ENCODE measurements at places on chromosomes 1 and 21.

- no peak for DNase-seq
Observed at GRCh38 chr21:38751379-38752050, 54.2 kb upstream of the ETS2 start.

- DNase-seq, result no peak
Observed at GRCh38 chr1:215040190-215040589, 42.3 kb upstream of the KCNK2 start.

- no peak for DNase-seq
Observed at GRCh38 chr1:19476450-19477190, 8.7 kb downstream of the CAPZB start.

- peak; percentile 83 for DNase-seq
Observed at GRCh38 chr1:3530926-3531818, 76.7 kb downstream of the ARHGEF16 start.

DNA sequence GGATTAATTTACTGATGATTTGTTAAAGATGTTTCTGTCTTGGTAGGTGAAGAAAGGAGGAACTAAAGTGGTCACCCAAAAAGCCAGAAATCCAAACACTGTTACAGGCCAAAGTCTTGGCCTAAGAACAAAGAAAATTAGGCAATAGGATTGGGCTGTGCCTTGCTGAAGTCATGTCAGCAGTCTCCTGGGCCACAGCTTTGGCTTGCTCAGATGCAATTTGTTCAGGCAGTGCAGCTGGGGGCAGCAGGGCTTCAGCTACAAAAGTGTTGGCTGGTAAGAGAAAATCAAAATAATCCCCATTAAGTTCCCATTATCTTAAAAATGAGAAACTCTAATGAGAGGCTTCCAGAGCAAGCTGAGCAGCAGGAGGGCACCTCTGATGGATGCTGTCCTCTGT, 14.0 kb upstream of the RAP1A start:
- DNase-seq, result no peak

DNA sequence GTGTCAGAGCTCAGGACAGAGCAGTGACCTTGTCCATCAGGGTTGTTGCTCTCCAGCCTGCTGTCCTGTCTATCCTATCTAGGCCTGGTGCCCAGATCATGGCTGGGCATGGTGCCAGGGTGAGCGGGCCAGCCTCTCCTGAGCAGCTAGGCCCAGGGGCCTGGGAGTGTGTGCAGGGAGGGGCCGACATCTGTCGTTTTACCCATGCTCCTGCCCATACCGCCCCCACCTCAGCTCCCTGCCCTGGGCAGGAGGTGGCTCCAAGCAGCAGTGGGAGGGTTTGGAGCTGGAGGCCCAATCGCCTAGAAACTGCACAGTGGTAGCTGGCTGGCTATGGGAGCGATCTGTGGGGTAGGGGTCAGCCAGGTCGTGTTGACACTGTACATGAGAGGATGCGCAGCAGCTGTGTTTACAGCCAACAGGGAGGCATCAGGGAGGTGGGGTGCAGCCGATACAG, 6.5 kb downstream of the INSRR start:
- DNase-seq, result no peak

DNA sequence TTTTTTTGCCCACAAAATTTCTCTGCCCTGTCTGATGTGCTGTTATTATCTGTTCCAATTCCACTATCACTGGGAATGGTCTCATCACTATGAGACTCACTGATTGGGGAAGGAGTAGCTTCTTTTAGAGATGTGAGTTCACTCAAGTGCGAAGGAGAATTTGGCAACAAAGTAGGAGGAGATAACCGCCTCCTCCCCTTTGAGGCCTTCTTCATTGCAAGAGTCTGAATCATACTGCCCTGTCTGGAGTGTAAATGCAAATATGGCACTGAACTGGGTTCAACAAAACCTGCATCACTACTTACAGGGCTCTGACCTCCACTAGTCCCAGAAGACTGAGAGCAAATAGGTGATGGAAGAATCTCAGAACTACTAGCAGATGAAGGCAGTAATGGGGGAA, 83.4 kb downstream of the ASH1L start:
- no peak for DNase-seq

DNA sequence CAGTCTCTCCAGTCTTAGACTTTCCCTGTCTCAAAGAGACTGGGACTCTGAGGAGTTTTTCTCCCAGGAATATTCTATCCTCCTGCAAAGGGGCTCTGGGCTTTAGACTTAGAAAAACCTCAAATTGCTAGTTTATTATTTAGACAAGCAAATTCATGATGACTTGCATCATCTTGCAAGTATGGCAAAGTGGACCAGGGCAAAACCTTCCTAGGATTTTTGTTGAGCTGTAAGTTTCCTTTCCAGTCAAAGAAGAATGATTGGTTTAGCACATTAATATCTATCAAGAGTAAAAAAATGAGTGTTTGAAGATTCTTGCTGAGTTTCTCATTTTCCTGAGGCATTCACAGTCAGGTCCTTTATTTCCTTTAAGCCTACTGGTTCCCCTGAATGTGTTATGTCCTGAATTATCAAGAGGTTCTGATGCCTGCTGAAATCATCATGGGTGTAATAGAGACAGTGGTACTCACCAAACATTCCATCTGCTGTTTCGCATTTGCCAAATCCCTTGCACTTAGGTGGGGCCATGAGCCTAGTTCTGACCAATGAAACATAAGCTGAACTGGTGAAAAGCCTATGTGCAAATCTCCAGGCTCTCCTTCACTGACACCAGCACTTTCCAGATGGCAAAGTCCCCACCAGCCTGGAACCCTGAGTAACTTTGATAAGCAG, 25.2 kb upstream of the SPAG17 start:
- DNase-seq, result no peak

- DNase-seq, result no peak
Observed at GRCh38 chr1:101004061-101004460, 21.5 kb downstream of the DPH5 start.

- DNase-seq, result no peak
Observed at GRCh38 chr1:212302745-212303383, 17.7 kb downstream of the PPP2R5A start.

DNA sequence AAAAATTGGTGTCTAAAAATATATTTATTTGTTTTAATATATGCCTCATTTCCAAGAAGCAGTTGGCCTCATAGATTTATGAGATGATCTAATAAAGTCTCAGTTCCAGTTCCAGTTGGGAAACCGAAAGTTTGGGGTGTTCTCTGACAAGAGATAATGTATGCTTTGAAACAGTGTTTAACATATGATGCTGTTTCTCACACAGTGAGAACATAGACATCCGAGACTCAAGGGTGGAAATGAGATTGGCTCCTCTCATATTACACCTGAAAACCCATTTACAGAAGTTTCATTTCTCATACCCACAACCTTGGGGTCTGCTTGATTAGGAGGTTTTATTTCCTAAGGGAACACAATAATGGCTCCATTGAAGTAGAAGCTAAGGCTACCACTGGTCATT, 200.6 kb upstream of the BEND5 start:
- no peak for DNase-seq

DNA sequence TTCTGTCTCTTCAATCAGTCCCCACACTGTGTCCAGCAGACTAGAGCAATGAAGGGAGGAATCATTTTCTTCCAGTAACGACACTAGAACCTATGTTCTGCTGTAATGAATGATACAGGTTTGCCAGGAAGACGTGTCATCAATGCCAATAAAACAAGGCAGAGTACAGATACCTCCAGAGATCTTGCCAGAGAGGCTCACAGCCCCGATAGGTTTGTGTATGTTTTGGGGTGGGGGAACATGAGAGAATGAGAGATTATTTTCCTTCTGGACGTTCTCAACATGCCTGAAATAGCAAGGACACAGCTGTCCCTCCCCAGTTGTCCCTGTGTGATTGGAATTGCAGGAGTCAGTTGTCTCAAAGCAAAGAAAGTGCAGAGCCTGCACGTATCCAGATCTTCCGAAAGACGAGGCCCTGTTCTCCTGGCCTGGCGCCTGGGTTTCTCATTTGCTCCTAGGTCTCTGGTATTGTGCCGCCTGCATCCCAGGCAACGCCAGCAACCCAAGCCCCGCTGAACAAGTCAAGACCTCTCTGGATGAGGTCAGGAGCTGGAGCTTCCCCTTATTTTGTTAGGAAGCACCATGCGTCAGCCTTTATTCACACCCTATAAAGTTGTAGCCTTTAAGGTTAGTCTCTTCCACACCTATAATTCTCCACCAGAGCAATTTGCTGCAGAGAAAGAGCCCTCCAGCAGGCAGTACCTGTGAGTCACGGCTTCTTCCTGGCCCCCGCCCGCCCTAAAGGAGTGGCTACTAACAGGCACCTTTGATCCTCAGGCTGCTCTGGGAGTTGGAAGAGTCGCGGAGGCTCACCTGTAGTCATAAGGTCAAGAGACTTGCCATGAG, 130.5 kb downstream of the TOMM20 start:
- no peak for DNase-seq

GRCh38 chr21:38824124-38824822, 18.5 kb downstream of the ETS2 start:
- DNase-seq, result no peak

GRCh38 chr1:16241221-16241708, 4.3 kb upstream of the CPLANE2 start:
- DNase-seq, result no peak

- DNase-seq, result no peak
Observed at GRCh38 chr1:229037806-229038405, 233.0 kb upstream of the RAB4A start.

GRCh38 chr1:100795646-100795985, 76.1 kb downstream of the VCAM1 start:
- DNase-seq, result no peak

GRCh38 chr1:41313661-41314131, 47.5 kb upstream of the FOXO6 start:
- DNase-seq, result peak; percentile 42

GRCh38 chr1:79852004-79852403, 845.5 kb upstream of the ADGRL4 start:
- DNase-seq, result no peak

- no peak for DNase-seq
Observed at GRCh38 chr21:10463156-10463555, 58.2 kb upstream of the TPTE start.

DNA sequence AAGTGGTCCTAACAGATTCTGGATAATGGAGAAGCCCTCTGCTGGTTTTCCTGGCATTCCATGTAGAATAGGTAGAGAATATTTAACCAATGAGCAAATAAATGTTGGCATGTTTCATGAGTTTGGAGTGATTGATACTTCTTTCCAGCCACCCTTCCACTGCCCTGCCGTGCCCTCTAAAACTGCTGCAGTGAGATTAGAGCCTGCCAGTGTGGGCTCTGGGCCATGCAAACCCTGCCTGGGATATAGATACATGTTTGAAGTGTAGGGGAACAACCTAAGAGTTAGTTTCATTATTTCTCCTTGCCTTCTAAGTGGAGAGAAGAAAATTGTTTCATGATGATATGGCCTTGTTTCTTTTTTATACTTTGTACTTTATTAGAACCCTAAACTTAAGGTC, 10.4 kb downstream of the UBE2Q1 start:
- DNase-seq, result no peak

- DNase-seq, result no peak
Observed at GRCh38 chr1:187549540-187549939, 720.8 kb downstream of the PLA2G4A start.

- peak; percentile 70 for DNase-seq
Observed at GRCh38 chr1:202283379-202283844, 58.3 kb downstream of the UBE2T start.

DNA sequence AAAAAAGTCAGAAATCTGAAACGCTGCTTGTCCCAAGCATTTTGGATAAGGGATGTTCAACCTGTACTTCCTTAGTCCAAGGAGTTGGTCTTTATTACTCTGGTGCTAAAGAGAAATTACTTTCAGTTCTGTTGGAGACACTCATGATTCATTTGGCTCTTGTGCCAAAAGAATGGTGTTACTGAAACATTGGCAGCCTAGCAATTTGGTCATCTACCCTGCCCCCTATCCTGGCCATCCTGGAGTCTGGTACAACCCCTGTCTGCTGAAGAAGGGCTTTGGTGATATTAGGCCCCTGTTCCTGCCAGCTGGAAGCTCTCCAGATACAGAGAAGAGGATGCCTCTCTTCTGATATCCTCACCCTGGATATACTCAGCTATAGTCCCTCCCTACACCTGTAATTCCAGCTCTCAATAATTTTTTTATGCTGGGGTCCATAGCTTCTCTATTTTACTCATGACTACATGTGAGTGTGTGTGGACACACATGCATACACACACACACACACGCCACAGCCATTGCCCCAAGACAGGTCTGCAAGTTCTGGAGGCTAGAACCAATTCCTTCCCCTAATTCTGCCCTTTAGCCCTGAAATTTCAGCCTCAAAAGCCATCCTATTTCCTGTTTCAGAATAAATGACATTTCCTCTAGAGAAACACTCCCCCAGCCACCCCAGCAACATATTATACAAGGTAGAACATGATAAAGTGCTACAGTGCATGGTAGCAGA, 40.0 kb downstream of the LHX8 start:
- no peak for DNase-seq

GRCh38 chr1:231629132-231629531, 2.5 kb downstream of the DISC1 start:
- DNase-seq, result no peak

DNA sequence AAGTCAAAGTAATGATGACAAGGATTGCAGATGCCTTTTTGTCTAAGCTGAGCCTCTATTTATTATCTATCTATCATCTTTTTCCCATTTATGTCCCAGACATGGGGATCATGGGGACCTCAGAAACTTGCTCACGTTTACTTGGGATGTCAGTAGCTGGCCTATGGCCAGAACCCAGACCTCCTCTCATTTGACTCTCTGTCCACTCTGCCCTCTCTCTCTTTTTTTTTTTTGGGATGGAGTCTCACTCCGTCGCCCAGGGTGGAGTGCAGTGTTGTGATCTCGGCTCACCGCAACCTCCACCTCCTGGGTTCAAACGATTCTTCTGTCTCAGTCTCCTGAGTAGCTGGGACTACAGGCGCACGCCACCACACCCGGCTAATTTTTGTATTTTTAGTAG, 3.7 kb upstream of the ID3 start:
- DNase-seq, result no peak

DNA sequence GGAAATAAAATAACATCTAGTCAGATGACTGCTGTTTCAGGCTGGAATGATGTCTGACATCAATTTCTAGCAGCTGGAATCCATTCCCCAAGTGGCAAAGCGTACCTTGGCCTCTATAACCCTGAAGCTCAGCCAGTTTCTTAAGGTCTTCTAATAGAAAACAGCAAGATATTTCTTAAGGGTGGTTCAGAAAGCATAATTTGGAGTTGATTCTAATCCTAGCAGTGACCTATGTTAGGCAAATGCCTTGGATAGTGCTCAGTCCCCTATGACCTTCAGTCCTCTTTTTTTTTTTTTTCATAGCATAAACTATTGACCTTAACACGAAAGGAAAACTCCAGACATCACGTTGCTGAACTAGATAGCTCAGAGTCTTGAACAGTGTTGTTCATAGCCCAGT, 56.5 kb downstream of the LAMC2 start:
- DNase-seq, result no peak

- peak; percentile 19 for DNase-seq
Observed at GRCh38 chr1:25030674-25031589, 100.9 kb upstream of the RUNX3 start.

- no peak for DNase-seq
Observed at GRCh38 chr1:6279066-6279465, 18.2 kb upstream of the GPR153 start.

GRCh38 chr1:77697441-77697840, 15.0 kb upstream of the ZZZ3 start:
- no peak for DNase-seq

- DNase-seq, result no peak
Observed at GRCh38 chr21:36994501-36995158, 11.9 kb upstream of the RIPPLY3 start.

- no peak for DNase-seq
Observed at GRCh38 chr1:153515504-153516394, 20.0 kb downstream of the S100A6 start.
